Activated CD4-positive, alpha-beta T cell treated with anti-CD3 and anti-CD28 coated beads, Interleukin-2, Interleukin-4, amounts not matched to agents 100 ng/mL and 50 ng/mL, durations not matched to agents 16 hours and 8 hours (primary cell): ENCODE measurements at places on chromosomes 6 and 20.
A peak's percentile ranks its signal among the peaks of the same experiment; 100 is the strongest.

- DNase-seq: peak; percentile 28
These were observed 12.8 kb downstream of the RBCK1 start for GRCh38 chr20:420721-421574.

GRCh38 chr20:45359069-45359405 lies 3.9 kb upstream of the SYS1 start:
- DNase-seq: no peak

- DNase-seq: no peak
These were observed 6.1 kb downstream of the UBD start for GRCh38 chr6:29553268-29554057.

GRCh38 chr6:107493158-107494057 lies 3.5 kb downstream of the SOBP start:
- no peak for DNase-seq

GRCh38 chr6:96450770-96451130 lies 70.9 kb upstream of the UFL1 start:
- DNase-seq: no peak

GRCh38 chr20:34579979-34580940 lies 21.7 kb downstream of the MAP1LC3A start:
- DNase-seq: peak; percentile 28

DNA sequence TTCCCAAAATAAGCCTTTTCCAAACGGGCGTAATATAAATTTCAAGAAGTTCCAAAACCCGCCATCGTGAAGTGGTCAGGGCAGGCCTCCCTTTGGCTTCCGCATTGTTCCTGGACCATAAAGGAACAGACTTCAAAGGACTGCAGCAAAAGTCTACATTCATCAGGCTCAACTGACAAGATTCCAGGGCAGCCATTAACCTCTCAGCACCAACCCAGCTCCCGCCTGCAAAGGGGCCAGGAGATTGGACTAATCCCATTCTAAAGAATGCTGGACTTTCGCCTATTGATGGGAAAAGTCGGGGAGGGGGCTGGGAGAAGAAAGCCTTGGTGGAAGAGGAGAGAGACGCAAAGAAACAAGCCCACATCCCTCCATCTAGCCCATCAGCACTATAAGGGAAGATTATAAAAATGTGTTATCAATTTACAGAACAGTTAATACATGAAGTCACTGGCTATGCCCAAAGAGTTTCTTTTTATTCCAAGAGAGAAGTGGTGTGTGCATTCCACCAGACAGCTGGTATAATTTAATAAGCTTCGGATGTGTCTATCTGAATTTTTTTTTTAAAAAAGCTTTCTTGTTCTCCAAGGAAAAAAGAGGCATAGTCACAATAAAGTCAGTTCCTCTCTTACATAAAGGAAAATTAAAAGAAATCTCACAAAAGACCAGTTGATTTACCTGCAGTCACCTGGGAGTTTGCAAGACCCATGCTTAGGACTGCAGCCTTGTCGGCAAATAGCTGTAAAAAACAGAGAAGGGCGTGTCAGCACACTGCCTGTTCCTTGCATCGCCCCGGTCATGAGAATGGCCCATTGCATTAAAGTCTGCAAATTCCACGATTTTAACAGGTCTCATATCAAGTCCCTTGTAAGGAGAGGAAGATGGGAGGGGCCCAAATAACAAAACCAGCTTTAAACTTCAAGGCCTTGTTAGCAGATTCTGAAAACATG lies 17.8 kb downstream of the JAG1 start:
- DNase-seq: no peak
